Astrocyte of the spinal cord (primary cell): ENCODE measurements at places on chromosomes 4 and X.

DNA sequence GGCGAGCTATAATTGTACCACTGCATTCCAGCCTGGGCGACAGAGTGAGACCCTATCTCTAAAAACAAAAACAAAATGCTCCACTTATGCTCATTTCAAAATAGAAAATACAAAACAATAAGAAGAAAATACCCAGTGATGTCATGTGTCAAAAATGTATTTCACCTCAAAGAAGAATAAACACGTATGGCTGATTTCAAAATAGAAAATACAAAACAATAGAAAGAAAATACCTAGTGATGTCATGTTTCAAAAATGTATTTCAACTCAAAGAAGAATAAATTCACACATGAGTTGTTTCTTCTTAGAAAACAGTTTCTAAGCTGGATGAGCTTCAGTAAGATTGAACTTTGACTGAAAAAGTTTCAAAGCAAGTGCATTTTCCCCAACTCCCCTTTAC is 20.3 kb upstream of the PDCL2 start:
- DNase-seq = no peak

GRCh38 chrX:151780621-151781020 is 46.1 kb downstream of the CNGA2 start:
- DNase-seq = no peak

DNA sequence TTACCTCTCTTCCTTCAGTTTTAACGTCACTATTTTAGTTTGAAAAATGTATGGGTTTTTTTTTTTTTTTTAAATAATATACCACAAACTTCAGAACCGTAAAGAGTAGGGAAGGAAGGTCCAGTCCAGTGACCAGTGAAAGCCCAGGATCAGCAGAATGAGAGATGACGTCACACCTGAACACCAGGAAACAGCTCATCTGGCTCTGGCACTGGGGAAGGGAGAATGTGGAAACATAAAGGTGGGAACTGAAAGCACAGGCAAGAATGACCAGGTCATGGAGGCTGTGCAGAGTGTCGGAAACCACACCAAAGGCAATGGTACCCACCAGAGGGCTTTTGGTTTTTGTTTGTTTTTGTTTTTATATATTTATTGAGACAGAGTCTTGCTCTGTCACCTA is 141.2 kb downstream of the DHX15 start:
- DNase-seq = no peak

DNA sequence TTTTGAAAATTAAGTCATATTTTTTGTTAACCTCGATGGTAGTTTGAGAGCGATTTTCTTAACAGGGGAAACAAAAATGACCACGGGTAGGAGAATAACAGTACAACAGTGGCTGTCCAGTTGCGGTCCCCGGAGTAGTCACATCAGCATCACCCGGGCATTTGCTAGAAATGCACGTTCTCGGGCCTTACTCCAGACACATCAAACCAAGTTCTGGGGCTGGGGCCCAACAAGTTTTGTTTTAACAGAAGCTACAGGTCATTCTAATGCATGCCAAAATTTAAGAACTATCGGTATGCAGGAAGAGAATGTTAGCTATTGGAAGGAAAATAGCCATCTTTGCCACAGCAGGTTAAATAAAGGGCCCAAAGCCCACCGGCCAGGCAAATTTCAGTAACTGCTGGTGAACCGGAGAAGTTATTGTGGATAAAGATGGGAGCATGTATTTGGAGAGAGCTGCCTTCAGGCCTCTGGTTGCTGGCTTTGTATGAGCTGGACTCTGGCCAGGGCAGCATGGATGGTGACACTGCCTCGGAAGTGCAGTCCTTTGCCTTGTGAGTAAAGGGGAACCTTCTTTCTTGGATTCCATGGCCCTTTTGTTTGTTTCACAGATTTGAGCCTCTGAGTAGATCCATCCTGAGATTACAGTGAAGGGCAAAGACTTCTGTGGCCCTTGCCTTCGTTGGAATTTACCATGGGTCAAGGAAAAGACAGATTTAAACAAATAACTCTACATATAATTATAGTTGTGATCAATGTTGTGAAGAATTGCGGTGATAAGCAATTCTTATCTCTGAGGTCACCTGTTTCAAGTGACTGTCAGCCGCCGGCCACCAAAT is 62.1 kb downstream of the TBC1D14 start:
- no peak for DNase-seq

DNA sequence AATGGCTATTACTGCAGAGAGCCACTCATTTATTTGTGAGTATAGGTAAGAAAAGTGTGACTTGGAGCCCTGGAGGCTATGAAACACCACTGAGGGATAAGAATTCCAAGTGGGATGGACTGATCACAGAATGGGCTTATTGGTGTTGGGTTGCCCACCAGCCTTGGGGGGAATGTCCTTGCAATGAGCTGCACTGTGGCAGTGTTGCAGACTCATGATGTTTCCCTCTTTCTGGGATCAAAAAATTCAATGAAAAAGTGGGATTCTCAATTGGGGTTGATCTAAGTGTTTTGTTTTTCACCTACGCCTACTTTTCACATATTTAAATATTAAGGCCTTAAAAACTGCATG is 1024.5 kb upstream of the PCDH10 start:
- DNase-seq = no peak
